HuH-7 (cell line): ENCODE measurements at places on chromosomes 7 and 10.

- DNase-seq = no peak
Observed at GRCh38 chr7:27189295-27189996, 4.4 kb upstream of the HOXA11 start.

DNA sequence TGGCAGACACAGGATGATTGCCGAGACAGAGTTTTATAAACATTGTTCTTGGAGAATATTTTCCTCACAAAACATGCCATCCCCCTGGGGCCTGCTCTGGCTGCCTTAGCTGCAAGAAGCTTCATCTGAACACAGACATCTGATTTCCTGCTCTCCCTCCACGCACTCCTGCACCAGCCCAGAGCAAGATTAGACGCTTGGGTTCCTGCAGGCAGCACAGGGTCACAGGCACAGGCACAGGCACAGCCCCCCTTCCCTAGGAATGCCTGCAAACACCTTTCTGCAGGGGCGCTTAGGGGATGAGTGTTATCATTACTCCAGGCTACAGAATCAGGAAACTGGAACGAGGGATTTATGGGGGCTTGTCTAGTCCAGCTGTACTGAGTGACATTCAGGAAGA lies 450.3 kb downstream of the GRID1 start:
- no peak for DNase-seq

- DNase-seq = no peak
Observed at GRCh38 chr10:27794157-27794556, 48.5 kb upstream of the MKX start.

DNA sequence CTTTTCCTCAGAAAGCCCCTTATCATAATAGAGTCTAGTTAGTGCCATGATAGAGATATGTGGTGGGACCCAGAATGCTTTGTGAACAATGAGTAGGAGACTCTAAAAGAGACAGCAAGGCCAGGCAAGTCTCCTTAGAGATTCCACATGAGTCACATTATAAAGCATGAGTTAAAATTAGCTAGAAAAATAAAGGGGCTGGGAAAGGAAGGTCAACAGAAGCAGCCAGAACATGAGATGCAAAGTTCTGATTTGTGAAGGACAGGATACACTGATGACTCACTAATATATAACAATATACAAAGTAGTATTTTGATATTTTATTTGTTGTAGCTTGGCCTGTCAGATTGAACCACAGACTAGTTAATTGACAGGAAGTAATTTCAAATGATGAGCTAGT lies 25.3 kb upstream of the SNX13 start:
- no peak for DNase-seq

DNA sequence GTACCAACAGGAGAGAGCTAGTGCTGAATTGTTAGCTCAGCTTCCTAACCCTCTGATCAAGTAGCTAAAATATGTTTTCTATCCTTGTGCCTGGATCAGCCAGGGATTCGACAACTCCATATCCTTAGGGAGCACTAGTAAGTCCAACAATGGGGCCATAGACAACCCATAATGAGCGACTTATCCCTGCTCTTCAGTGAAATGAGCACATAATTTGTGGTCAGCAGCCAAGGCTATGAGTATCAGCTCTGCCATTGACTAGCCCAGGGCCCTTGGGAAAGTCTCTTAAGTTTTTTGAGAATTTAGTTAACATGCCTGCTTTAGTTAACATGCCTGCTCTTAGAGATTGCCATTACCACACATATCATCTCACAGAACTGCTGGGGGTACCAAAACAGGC lies 39.3 kb downstream of the COL1A2 start:
- no peak for DNase-seq

DNA sequence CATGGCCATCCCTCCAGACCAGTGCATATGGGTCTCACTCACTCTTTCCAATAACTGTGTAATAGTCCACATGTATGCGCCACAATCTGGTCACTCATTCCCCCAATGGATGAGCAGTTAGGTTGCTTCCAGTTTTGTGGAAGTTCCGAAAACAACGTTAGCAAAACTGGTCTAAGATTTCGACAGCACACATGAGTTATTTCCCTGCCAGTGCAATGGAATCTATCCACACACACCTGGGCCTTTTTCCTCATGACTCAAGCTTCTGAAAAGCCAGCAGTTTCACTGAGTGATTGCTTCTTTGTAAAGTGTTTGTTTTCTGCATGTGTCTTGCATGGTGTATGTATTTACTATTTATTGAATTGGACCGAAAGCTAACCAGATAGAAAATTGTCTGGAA lies 58.8 kb upstream of the FHIP2A start:
- DNase-seq = no peak

- DNase-seq = peak; percentile 10
Observed at GRCh38 chr7:81669476-81670105, 100.3 kb downstream of the HGF start.

DNA sequence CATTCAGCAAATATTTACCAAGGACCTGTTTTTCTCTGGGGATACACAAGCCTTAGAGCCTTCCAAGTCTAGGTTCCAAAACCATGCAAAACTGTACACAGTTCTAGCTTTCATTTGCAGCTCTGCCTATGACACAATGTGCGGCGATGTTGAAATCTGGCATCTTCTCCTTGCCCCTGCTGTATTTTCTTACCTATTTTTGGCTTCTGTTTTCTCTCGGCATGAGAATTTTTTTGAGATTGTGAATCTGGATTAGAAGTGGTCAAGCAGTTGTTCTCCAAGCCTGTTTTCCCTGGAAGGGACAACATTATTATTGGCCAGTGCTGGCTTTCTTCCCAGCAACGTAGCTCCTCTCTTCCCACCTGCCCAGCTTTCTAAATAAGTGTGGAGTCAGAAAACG lies 176.3 kb downstream of the CREB5 start:
- no peak for DNase-seq

GRCh38 chr10:12375076-12375504 lies 25.7 kb downstream of the CAMK1D start:
- no peak for DNase-seq

GRCh38 chr10:96991313-96991841 lies 159.3 kb downstream of the LCOR start:
- no peak for DNase-seq

- DNase-seq = no peak
Observed at GRCh38 chr10:90746829-90747228, 111.0 kb downstream of the HTR7 start.
